ENCODE measurements at places on chromosomes 6 and 20.

DNA sequence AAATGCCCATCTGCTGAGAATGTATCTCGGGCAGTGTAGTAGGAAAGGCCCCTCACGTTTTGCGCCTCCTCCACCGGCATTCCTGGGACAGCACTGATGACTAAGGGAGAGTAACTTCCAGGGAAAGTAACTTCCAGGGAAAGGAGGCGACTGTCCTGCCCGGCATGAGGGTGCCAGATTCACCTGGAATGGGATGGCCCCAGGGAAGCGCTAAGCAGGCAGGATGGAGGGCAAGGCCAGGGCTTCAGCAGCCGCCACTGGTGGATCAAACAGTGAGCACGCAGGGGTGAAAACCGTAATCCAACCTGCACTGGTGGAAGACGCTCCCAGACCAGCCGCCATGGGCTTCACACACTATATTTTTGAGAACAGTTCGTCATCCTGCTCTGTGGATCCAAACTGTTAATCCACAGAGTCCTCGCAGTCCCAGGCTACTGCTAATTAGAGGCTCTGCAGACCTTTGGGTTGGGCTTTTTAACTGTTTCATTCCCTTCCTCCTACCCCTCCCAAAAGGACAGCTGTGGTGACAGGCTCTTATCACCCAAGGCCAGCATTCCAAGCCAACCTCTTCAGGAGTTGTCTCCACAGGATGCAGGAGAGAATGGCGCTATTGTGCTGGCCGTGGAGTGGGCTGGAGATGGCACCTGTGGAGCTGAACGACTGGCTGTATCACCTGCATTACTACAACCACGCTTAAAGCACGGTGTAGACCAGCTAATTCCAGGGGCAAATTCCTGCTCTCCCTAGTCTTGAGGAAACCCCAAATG lies 178.9 kb downstream of the DLL1 start:
- no peak for DNase-seq

GRCh38 chr6:44297063-44298038 lies 15.8 kb downstream of the AARS2 start:
- DNase-seq = peak; percentile 13

DNA sequence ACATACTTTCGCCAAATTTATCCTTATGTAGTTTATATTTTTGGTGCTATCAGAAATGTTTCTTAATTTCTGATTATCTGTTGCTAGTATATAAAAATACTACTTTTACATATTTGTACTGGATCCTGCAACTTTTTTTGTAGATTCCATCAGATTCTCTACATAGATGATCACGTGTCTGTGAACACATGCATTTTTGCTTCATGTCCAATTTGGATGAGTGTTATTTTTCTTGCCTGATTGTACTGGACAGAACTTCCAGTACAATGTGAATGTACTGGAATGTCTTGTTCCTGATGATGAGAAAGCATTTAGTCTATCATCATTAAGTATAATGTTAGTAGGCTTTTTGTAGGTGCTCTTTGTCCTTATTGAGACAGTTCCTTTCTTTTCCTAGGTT lies 25.0 kb upstream of the SSR1 start:
- DNase-seq = no peak

GRCh38 chr6:156169371-156169770 lies 607.8 kb upstream of the ARID1B start:
- DNase-seq = no peak

DNA sequence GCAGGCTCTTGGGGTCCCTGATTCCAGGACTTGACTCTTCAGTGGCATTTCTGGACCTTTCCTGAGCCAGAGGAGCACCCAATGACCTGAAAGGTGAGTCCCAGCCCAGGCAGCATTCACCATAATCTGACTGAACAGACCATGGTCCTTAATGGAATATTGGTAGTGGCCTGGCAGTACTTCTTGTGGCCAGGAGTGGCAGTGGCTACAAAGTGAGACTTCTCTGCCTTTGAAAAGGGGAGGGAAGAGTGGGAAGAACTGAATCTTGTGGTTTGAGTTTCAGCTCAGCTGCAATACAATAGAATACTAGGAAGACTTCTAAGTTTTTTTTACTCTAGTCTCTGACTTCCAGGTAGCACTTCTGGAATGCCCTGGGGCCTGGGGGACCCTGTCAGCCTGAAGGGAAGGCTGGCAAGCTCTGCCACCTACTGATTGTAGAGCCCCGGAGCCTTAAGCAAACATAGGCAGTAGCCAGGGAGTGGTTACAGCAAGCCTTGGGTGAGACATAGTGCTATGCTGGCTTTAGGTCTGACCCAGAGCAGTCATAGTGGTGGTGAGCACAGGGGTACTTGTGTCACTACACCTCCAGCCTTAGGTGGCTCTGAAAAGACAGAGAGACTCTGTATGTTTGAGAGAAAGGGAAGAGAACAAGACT lies 674.2 kb upstream of the MANEA start:
- no peak for DNase-seq

- no peak for DNase-seq
Observed at GRCh38 chr20:1440024-1440423, 26.6 kb downstream of the NSFL1C start.

GRCh38 chr20:53299831-53300230 lies 293.8 kb downstream of the ZNF217 start:
- DNase-seq = no peak

DNA sequence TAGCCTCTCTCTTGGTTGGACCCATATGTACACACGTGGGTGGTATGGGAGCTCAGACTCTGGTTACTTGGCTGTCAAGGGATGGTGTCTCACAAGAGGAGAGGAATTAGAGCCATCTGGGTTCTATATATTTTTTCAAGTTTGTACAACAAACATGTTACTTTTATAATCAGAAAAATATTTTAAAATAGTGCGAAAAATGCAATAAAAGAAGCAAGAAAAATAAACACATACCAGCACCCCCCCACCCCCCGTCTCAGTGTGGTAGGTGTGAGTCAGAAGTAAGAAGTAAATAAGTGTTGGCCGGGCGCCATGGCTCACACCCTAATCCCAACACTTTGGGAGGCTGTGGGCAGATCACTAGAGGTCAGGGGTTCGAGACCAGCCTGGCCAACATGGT lies 2.1 kb upstream of the TIAM2 start:
- no peak for DNase-seq

DNA sequence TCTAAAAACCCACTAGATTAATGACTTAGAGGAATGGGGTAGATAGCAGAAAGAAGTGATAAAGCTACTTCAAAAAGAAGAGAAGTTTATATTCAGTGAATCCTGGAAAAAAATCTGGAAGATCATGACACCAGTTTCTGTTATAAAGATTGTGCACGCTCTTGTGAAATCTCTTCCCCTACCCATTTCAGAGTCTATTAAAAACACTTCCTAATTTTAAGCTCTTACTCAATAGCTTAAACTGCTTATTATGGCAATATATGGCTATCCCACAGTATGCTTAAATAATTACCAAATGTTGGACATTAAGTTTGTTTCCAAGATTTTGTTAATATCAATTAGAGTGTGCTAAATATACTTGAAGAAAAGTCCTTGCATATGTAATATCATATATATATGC lies 585.3 kb upstream of the MAN1A1 start:
- DNase-seq = no peak

GRCh38 chr6:144729502-144729901 lies 444.4 kb downstream of the UTRN start:
- DNase-seq = no peak

- DNase-seq = no peak
Observed at GRCh38 chr6:9511157-9511556, 903.7 kb downstream of the TFAP2A start.

- no peak for DNase-seq
Observed at GRCh38 chr6:147769496-147770087, 261.1 kb downstream of the SAMD5 start.

GRCh38 chr6:116531675-116532570 lies 13.6 kb downstream of the TRAPPC3L start:
- DNase-seq = peak; percentile 47

- DNase-seq = no peak
Observed at GRCh38 chr20:32411955-32412706, 54.0 kb downstream of the ASXL1 start.

GRCh38 chr6:24667378-24667803 lies 514 bp downstream of the ACOT13 start:
- DNase-seq = no peak

DNA sequence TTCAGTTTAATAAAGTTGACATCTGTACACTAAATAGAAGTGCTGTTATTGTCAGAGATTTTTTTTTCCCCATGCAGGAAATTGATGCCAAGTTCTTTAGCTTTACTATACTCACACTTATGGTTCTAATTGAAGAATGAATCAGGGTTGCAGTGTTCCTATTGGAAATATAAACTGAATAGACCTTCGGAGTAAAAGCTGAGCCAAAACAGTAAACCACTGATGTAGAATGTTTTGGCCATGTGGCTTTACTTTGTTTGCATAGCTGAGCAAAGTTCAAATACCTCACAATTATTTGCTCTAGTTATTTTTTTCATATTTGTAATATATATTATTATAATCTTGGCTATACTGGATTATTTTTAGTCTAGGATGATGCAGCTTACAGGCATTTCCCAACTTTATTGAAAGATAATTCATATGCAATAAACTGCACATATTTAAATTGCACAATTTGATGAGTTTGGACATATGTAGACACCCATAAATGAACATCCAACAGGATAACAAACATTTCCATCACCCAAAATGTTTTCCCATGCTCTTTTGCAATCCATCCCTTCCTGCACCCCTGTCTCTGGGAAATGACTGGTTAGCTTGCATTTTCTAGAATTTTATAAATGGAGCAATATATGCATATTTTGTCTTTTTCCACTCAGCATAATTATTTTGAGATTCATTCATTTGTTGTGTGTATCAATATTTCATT lies 105.8 kb upstream of the NOX3 start:
- DNase-seq = no peak

DNA sequence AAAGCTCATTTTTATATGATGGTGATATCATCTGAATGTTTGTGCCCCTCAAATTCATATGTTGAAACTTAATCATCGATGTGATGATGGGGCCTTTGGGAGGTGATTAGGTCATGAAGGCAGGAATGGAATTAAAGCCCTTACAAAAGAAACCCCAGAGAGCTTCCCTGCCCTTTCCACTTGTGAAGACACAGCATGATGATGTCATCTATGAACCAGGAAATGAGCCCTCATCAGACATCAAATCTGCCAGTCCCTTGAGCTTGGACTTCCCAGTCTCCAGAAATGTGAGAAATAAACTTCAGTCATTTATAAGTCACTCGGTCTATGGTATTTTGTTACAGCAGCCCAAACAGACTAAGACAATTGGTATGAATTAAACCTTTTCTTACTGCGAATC lies 153.1 kb downstream of the MYB start:
- no peak for DNase-seq

GRCh38 chr6:165701005-165701404 lies 38.0 kb upstream of the PDE10A start:
- DNase-seq = no peak

GRCh38 chr6:74070091-74070490 lies 374.1 kb downstream of the CD109 start:
- no peak for DNase-seq

- no peak for DNase-seq
Observed at GRCh38 chr6:115885636-115886366, 174.9 kb downstream of the FRK start.

DNA sequence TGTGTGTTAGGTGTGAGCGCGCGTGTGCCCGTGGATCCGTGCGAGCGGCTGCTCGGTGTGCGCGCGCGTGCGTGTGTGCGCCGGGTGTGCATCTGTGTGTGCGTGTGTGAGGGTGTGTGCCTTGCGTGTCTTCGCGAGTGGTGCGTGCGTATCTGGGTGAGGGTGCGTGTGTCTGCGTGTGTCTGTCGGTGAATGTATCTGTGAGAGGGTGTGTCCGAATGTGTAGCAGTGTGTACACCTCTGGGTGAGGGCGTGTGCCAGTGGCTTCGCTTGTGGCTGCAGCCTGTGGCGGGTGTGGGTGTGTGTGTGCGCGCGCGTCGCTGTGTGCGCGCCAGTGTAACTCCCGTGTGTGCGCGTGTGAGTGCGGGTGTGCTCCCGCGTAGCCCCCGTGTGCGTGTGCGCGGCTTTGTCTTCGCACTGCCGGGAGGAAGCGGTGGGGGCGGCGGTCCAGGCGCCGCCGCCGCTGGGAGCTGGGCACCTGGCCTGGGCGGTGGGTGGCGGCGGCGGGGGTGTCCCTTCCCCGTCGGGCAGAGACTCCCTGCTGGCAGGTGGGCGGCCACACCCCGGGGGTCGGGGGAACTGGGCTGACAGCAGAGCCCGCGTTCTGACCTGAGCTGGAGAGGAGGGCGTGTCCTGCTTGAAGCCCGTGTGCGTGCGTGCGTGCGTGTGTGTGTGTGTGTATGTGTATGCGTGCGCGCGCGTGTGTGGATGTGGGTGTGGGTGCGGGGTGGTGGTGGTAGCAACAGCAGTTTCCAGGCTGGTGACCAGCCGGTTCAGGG lies 61.3 kb upstream of the EPB41L1 start:
- DNase-seq = peak; percentile 17

DNA sequence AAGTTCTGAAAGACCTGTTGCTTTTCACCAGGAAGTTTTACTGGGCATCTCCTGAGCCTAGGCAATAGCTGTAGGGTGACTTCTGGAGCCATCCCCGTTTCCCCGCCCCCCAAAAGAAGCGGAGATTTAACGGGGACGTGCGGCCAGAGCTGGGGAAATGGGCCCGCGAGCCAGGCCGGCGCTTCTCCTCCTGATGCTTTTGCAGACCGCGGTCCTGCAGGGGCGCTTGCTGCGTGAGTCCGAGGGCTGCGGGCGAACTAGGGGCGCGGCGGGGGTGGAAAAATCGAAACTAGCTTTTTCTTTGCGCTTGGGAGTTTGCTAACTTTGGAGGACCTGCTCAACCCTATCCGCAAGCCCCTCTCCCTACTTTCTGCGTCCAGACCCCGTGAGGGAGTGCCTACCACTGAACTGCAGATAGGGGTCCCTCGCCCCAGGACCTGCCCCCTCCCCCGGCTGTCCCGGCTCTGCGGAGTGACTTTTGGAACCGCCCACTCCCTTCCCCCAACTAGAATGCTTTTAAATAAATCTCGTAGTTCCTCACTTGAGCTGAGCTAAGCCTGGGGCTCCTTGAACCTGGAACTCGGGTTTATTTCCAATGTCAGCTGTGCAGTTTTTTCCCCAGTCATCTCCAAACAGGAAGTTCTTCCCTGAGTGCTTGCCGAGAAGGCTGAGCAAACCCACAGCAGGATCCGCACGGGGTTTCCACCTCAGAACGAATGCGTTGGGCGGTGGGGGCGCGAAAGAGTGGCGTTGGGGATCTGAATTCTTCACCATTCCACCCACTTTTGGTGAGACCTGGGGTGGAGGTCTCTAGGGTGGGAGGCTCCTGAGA lies at the start of gene HFE:
HFE (plus strand) TSS at position 146 of the 832 bp plus-strand sequence; CDS start at position 158, 12 bp downstream.
- DNase-seq = peak; percentile 10

DNA sequence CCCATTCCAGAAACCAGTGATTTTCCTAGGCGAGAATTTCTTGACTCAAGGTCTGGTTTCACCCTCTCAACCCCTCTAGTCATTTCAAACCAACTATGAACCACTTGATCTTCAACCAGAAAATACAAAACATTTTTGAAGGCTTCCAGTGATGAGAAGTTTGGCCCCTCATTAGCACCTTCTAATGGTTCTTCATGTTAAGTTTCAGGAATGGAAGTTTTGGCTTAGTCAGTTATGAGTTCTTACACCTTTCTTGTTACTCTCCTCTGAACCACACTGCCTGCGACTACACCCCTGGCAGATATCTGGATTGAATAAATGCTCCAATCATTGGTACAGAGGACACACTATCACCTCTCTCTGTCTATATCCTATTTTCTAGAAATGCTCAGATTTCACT lies 67.2 kb downstream of the GJA10 start:
- no peak for DNase-seq

- DNase-seq = no peak
Observed at GRCh38 chr6:88989215-88989614, 25.8 kb upstream of the RNGTT start.

GRCh38 chr6:143060806-143061596 lies at the start of gene AIG1:
Gene AIG1 (plus strand): TSS chr6:143060889. CDS start chr6:143060926, 37 bp downstream.
- peak; percentile 59 for DNase-seq
